Upper lobe of left lung (tissue), 6 donors: ENCODE measurements at places on chromosomes 2 and 18. TPM values are rescaled to one million over a fixed set of nuclear protein-coding genes. Genes with fewer than 3 reads are reported as not detected.

The MTX2 gene
- 17.4 TPM for total RNA-seq

The NAT8 gene
- total RNA-seq, result not detected

The ALPI gene
- total RNA-seq, result not detected

The STEAP3 gene
- total RNA-seq, result 26.6 TPM

The CD207 gene
- not detected for total RNA-seq

The CDH19 gene
- total RNA-seq, result 1.4 TPM

The ATP6V1B1 gene
- total RNA-seq, result 4.3 TPM

The KLHL29 gene
- total RNA-seq, result 21.0 TPM

The VWC2L gene
- not detected for total RNA-seq

The LHCGR gene
- not detected for total RNA-seq

The PLCD4 gene
- 0.30 TPM for total RNA-seq

The WDR33 gene
- total RNA-seq, result 45.6 TPM

The UBE2F gene
- total RNA-seq, result 37.9 TPM

The EVA1A gene
- 72.1 TPM for total RNA-seq

The MAPRE3 gene
- 61.8 TPM for total RNA-seq

The FOXI3 gene
- not detected for total RNA-seq

The EPAS1 gene
- 1,129 TPM for total RNA-seq

The NAPG gene
- 34.7 TPM for total RNA-seq

The PLA2R1 gene
- 4.4 TPM for total RNA-seq

The PSMA8 gene
- total RNA-seq, result not detected

The SOS1 gene
- total RNA-seq, result 14.3 TPM

The MOCOS gene
- 3.1 TPM for total RNA-seq

The GPR17 gene
- not detected for total RNA-seq

The PID1 gene
- 42.0 TPM for total RNA-seq

The AQP4 gene
- total RNA-seq, result 317 TPM

The TEKT4 gene
- total RNA-seq, result 2.1 TPM

The C2orf76 gene
- 3.8 TPM for total RNA-seq

The SFTPB gene
- total RNA-seq, result 56,223 TPM

The SYT4 gene
- total RNA-seq, result not detected

The UBE2E3 gene
- 178 TPM for total RNA-seq

The SIX3 gene
- total RNA-seq, result not detected

The FANCL gene
- total RNA-seq, result 5.7 TPM

The FBXO41 gene
- total RNA-seq, result 3.7 TPM

The HOXD9 gene
- not detected for total RNA-seq

The MC4R gene
- not detected for total RNA-seq

The SNORC gene
- 1.5 TPM for total RNA-seq

The PROKR1 gene
- total RNA-seq, result 0.06 TPM

The SP5 gene
- 5.2 TPM for total RNA-seq

The UGT1A1 gene
- not detected for total RNA-seq
